ENCODE measurements at places on chromosomes 7 and 10.

DNA sequence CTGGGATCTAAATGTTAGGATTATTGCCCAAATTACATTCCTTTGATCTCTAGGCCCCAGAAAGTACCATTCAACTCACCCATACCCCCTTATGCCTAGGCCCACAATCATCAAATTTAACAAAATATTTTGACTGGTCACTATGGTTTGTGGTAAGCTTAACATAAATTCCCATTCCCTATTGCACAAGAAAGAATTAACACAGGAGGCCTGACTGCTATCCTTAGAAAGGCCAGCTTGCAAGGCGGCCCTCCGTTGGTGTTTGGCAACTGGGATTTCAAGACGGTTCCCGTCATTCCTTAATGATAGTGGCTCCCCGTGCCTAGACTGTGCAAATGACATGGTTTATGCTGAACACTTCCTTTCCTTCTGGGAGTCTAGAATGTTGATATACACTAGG, 29.6 kb downstream of the ARHGAP21 start:
- DNase-seq, result no peak

DNA sequence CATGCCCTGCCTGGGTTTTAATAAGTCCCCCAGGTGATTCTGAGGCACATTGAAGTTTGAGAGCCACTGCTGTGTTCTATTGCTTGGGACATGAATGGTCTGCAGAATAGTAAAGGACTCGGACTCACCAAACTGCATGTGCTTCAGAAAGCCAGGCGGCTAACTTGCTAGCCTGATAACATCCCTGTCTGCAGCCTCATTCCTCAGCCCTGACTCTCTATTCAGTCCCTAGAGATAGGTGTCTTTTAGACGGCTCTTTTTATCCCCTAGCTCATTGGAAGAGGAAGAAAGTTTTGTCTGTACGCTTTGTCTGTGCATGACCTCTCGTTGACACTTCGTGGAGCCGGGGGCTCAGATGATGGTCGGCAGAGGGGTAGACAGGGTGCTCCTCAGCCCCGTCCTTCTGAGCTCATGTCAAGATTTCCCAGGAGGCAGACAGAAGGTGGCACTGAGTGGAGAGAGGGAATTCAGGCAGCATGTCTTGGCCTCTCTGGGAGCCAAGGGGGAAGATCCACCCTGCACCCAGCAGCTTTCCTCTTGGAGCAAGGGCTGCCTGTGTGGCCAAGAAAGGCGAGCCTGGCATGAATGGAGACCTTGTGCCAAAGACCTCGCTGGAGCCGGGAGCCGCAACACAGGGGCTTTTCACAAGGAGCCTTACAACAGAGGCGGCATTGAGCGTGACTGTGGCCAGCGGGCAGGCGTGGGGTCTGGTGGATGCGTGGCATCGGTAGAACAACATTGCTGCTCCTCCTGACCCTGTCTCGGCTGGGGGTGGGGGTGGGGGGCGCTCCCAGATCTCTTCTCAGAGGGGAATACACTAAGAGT, 51.1 kb upstream of the PODXL start:
- no peak for DNase-seq

DNA sequence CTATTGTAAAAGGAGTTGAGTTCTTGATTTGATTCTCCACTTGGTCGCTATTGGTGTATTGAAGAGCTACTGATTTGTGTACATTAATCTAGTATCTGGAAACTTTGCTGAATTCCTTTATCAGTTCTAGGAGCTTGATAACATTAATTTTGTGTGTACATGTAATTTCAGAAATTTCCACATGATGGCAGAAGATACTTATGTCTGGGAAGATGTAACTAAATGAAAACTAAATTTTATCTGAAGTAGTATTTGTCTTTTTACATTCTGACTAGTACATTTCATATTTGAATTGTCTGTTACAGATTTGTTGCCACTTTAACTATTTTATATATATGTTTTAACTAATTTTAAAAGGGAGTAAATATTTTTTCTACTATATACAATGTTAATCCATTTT, 27.6 kb downstream of the SDHAF3 start:
- peak; percentile 60 for DNase-seq

GRCh38 chr10:121668314-121669027, 70.2 kb upstream of the FGFR2 start:
- no peak for DNase-seq

- DNase-seq, result no peak
Measured at GRCh38 chr10:126502441-126502840, 114.2 kb upstream of the ADAM12 start.

DNA sequence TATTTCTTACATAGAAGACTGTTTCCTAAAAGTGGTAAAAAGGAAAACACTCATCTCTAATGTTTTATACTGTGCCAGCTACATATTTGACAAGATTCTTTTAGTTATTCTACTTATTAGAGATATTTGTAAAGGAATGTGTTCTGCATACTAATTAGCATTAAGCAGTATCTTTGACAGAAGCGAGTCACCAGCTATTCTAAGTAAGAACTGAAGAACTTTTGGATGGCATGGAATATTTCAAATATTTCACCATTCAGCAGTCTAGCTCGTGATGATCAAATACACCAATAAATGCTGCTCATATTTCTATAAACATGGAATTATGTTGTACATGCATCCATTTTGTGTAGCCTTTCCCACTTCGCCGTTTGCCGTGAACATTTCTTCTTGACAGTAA, 241.6 kb upstream of the TCF7L2 start:
- no peak for DNase-seq

GRCh38 chr10:34661580-34661979, 153.5 kb downstream of the PARD3 start:
- DNase-seq, result no peak

- DNase-seq, result no peak
Measured at GRCh38 chr10:90912174-90912573, 8.7 kb downstream of the ANKRD1 start.

DNA sequence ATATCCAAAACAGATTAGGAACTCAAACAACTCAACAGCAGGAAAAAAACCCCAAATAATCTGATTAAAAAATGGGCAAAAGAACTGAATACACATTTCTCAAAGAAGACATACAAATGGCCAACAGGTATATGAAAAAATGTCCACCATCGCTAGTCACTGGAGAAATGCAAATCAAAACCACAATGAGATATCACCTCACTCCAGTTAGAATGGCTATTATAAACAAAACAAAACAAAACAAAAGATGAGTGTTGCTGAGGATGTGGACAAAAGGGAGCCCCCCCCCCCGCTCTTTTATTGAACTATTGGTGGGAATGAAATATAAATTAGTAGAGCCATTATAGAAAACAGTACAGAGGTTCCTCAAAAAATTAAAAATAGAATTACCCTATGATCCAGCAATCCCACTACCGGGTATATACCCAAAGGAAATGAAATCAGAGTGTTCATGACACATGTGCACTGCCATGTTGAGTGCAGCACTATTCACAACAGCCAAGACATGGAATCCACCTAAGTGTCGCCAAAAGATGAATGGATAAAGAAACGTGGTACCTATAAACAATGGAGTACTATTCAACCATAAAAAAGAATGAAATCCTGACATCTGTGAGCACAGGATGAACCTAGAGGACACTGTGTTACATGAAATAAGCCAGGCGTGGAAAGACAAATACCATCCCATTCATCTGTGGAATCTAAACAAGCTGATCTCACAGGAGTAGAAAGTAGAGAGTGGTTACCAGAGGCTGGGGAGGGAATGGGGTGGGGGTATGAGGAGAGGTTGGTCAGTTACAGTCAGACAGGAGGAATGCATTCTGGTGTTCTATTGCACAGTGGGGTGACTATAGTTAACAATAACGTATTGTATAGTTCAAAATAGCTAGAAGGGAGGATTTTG, 78.1 kb upstream of the RHEB start:
- DNase-seq, result no peak

- no peak for DNase-seq
Measured at GRCh38 chr10:29703271-29703670, 68.5 kb upstream of the SVIL start.

GRCh38 chr10:94308866-94309265, 53.9 kb downstream of the NOC3L start:
- DNase-seq, result no peak

DNA sequence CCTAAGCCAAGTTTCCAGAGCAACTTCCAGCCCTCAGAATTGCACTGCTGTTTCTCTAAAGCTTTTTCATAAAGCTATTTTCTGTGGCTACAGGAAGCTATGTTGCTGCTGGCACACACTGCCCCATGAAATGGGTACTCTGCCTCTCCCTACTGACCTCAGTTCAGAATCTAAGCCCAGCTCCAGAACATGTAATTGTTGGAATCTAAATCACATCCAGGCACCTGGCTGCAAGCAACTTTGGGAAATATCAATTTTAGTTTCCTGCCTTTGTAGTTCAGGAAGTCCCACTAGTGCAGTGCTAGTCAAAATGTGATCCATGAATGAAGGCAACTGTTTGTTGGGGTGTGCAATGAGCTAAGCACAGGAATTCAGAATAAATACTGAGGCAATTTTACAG, 226.2 kb downstream of the THSD7A start:
- DNase-seq, result no peak

DNA sequence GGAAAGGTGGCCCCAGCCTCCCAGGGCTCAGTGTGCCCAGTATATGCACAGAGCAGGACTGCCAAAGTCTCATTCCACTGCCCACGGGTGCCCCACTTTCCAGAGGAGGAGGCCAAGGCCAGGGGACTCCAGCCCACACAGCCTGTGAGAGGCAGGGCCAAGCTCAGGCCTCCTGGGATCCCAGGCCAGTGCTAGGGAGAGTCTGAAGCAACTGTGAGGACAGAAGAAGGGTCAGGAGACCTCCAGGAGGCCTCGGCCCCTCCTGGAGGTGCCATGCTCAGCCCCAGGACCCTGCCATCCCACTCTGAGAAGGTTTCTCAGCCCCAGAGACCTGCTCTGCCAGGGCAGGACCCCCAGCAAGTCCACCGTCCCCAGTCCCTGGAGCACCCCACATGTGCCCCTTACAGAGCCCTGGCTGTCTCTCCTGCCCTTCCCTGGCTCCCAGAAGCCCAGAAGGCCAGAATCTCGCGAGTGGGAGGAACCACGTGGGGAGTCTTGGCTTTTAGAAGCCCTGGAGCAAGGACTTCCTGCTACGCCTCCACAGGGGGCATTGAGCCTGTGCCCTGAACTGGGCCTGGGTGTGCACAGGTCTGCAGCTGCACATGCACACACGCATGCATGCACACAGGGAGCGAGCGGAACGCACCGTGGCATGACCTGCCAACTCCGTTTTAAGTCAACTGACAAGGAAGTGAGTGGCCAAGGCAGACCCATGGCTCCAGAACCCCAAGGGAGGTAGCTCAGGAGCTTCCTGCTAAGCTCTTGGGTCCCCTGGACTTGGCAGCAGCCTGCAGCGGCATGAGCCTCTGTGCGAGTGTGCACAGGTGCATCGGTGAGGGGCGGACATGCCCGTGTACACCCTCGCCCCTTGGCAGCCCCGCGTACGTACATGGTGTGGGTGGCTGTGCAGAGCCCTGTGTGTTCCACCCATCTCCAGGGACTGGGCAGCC, 33.6 kb downstream of the ZCCHC24 start:
- no peak for DNase-seq

- no peak for DNase-seq
Measured at GRCh38 chr7:85004402-85004801, 182.5 kb downstream of the SEMA3D start.

GRCh38 chr7:37960483-37960882, 40.0 kb downstream of the EPDR1 start:
- no peak for DNase-seq

- DNase-seq, result no peak
Measured at GRCh38 chr10:63917363-63917762, 396.2 kb downstream of the REEP3 start.

DNA sequence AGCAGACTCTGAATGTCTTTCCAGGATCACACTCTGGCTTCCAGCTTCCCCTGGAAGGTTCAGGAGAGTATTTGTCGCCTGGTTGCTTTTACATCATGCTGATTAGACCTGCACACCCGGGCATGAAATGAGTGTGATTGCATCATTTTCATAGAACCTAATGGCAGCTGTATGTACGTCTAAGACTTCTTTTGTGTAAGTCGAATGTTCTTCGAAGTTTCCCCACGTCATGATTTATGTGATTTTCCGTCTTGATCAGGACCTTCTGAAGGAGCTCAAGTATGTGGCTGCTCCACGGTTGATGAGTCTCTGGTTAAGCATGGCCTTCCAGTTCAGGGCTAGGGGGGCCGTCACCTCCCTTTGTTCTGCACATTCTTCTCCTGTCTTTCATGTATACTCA, 4.5 kb downstream of the EIF4H start:
- peak; percentile 19 for DNase-seq

- DNase-seq, result no peak
Measured at GRCh38 chr10:9260690-9261089, 1206.2 kb downstream of the GATA3 start.

GRCh38 chr7:151039850-151040548, 8.3 kb upstream of the ASIC3 start:
- no peak for DNase-seq

DNA sequence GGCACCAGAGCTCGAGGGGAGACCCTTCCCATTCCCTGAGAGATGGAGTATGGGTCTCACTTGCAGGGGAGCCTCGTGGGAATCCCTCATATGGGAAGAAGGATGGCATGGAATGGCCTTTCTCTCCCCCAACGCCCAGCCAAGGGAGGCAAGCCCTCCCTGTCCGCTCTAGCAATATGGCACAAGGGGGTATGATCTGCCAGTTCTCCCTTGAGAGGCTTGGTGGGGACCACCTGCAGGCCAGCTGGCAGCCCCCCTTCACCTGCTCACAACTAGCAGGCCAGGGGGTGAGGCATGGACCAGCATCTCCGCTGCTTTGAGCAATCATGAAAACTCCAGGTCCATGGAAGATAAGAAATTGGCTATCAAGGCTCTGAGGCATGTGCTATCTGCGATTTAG, 70.8 kb downstream of the PARP12 start:
- no peak for DNase-seq

- DNase-seq, result peak; percentile 3
Measured at GRCh38 chr7:132437730-132438129, 138.5 kb downstream of the PLXNA4 start.

DNA sequence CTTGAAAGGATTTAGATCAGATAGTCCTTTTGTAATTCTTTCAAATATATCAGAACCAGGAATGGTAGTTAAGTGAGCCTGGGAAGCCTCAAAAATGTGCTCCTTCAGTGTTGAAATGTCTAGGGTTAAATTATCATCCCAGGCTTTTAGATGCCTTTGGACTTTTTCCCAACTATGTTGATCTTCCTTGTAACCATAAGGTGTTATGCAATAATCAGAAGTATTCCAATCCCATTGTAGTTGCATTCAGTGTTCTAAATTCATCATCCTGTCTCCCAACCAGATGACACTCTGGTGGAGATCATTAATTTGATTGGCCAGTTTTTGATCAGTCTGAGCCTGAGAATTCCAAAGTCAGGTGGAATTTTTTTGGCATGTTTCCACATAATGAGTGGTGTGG, 35.1 kb upstream of the AKR1C2 start:
- DNase-seq, result no peak

- DNase-seq, result no peak
Measured at GRCh38 chr7:31007634-31008033, 43.9 kb downstream of the GHRHR start.

GRCh38 chr7:134546955-134547354, 2.0 kb upstream of the AKR1B15 start:
- DNase-seq, result no peak

- no peak for DNase-seq
Measured at GRCh38 chr10:6602700-6603084, 22.6 kb upstream of the PRKCQ start.

GRCh38 chr10:114520453-114520852, 116.2 kb upstream of the AFAP1L2 start:
- no peak for DNase-seq

Data from hematopoietic multipotent progenitor cell treated with erythropoietin and hydrocortisone succinate and interleukin-3 and kit ligand, for 8 days (in vitro differentiated cells).